Pancreas (tissue), 10 donors: ENCODE measurements at places on chromosomes 3 and 15.

GRCh38 chr3:141839389-141839788 is 37.1 kb upstream of the ATP1B3 start:
- DNase-seq = no peak

DNA sequence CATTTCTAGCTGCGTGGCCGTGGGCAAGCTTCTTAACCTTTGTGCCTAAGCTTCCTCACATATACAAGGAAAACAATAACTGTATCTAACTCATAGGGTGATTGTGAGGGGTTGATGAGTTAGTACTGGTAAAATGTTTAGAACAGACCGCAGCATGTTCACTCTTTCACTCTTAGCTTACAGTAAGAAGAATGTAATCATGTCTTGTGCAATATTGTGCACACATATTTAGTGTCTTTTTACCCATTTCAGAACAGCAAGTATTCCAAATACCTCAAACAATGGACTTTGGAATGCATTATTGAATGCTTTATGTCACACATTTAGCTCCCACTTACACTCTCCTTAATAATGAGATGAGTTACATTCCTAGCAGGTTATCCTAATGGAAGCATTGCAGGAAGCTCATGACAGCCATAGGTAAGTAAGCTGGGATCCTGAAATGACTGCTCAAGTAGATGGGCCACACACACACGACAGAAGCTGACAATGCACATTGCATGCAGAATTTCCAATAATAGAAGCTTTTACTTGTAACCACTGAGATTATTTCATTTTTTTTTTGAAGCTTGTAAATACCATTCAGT is 468.9 kb upstream of the WNT5A start:
- no peak for DNase-seq

DNA sequence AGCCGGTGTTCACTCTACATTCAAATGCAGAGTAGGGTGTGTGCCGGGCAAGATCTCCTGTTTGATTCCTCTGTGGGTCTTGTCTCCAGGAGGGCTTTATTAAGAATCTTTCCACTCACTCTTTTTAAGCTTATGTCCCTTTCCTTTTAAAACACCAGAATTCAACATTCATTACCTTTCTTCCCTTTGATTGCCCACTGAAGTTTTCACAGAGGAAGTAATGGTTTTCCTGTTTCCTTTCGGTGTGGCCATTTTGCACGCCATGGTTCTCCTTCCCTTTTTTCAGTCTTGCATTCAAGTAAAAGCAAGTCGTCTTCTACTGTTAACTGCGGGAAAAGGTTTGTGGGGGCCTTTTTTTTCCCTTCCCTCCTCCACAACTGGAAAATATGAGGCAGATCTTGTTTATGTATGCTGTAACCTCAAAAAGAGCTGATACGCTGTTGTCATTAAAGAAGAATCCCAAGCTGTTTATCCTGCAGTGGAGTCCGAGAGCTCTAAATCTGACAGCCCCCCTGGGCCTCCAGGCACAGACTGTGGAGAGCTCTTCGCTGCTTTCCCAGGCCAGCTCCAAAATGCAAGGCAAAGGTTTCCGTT is 40.5 kb downstream of the FILIP1L start:
- no peak for DNase-seq

GRCh38 chr15:69876064-69876940 is 221.4 kb downstream of the TLE3 start:
- no peak for DNase-seq

GRCh38 chr3:55984626-55985025 is 483.6 kb downstream of the ERC2 start:
- no peak for DNase-seq

GRCh38 chr15:48565560-48566482 is 79.7 kb downstream of the FBN1 start:
- no peak for DNase-seq

- no peak for DNase-seq
Observed at GRCh38 chr3:180223268-180223667, 186.5 kb upstream of the PEX5L start.

DNA sequence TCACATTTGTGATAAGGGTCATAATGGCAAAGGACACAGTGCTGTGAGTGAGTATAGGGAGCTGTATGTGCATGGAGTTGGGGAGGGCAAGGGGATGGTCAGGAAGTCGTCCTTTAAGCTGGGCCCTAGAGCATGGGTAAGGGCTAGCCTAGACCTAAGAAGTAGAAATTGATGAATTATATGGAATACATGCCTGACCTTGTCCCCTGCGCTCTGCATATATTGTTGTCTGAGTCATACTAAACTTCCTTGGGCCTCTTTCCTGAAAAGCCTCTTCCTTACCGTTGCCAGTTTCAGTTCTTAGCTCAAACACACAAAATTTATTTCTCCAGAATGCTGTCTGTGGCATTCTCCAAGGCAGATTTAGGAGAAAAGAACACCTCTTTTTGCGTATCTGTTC is 4.6 kb downstream of the SNRK start:
- DNase-seq = no peak
